ENCODE measurements at places on chromosomes 5 and 9. TPM values are rescaled to one million over a fixed set of nuclear protein-coding genes. Genes with fewer than 3 reads are reported as not detected.

DNA sequence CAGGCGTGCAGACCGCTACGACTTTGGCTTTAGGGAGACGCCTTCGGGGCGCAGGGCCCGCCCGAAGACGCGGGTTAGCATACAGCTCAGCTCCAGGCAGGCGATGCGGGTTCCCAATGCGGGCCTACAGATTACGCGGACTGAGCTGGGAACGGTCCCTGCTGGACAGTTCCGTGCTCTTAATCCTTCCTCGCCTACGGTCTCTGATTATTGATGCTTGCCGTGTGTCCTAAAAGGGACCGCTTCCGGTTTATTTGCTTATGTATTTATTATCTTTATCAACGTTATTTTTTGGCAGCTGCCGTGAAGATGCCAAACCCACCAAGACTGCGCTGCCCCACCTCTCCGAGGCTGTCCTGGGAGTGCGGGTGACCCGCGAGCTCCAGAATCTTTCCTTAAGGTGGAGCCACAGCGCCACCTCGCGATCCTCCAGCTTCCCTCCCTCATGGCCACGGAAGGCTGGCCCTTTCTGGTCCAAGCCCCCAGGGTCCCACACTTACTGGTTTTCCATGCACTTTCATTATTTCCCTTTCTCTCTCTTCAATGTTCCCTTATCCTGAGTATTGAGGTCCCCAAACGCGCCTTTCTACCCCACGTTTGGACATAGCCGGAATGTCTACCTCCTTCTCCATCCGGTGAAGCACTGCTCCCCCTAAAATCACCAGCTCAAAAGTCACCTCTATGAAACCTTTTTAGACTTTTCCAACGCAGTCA is 7.0 kb upstream of the EBF1 start:
- DNase-seq = peak; percentile 58

The PCDHGA2 gene
- 0.32 TPM for total RNA-seq

GRCh38 chr5:92548346-92548745 is 1032.7 kb downstream of the NR2F1-AS1 start:
- peak; percentile 15 for DNase-seq

The MYOZ3 gene
- total RNA-seq = 0.34 TPM
